ENCODE measurements at places on chromosomes 13 and 19.

DNA sequence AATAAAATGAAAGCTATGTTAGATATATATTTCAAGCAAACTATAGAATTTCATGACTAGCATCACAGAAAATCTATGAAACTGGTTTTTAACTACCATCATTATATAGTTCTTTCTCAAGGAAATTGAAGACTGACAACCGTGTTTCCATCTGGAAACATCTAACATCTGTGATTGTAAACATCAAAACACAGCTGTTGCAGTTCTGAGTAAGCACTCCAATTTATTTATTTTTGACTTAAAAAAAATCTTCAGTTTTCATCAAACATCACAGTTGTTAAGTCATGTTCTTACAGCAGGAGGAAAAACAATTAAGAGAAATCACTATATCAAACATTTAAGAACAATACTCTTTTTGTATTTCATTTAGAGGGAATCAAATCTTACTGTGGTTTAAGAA lies 1653.0 kb upstream of the MIR17HG start:
- no peak for DNase-seq

DNA sequence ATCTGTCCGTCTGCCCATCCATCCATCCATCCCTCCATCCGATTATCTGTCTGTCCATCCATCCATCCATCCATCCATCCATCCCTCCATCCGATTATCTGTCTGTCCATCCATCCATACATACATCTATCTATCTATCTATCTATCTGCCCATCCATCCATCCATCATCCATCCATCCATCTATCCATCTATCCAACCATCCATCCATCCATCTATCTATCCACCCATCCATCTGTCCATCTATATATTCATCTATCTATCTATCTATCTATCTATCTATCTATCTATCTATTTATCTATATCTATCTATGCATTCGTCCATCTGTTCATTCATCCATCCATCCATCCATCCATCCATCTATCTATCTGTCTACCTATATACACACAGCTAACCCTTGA lies 471.1 kb upstream of the ZNF507 start:
- DNase-seq, result no peak

DNA sequence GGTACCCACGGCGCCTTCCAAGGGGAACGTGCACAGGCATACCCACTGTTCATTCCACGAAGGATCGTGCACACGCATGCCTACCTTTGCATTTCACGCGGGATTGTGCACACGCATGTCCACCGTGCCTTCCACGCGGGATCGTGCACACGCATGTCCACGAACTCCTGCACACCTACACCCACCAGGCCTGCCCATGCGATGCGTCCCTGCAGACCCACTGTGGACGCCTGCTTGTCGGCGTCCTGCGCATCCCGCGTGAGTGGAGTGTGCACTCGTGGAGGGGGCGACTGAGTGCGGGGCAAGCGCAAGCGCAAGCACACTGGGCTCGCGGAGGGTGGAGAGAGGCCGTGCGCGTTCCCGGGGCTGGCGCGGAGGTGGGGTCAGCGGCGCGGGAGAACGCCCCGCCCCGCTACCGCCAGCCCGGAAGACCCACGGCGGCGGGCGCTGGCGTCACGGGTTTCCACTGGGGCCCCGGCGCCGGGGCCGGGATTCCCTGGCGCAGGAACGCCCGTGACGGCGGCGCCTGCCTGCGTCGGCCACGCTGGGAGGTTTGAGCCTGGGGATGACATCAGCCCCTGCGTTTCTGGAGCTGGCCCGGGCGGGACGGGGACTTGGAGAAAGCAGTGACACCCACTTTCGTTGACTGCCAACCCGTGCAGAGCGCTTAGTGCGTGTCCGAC lies 18.7 kb downstream of the GADD45B start:
- DNase-seq, result no peak

DNA sequence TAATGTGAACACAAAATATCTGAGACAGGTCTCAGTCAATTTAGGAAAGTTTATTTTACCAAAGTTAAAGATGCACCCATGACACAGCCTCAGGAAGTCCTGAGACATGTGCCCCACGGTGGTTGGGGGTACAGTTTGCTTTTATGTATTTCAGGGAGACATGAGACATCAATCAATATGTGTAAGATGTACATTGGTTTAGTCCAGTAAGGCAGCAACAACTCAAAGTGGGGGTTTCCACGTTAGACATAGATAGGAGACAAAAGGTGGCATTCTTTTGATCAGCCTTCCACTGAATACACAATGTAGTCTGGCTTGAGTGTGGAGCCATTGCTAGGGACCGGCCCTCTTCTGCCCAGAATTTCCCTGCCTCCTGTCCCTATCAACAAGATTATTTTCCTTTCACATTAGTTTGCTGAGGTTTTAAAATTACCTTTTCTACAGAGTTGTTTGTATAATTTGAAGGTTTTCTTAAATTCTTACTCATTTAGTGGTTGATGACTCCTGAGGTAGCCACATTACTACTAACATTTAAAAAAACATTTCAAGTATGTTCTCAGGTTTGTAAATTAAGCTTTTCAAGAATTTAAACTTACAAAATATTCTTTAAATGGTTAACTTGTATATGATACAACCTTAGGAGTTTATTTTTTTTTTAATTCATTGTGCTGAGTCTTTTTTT lies 33.2 kb downstream of the RNASEH2B start:
- DNase-seq, result no peak

DNA sequence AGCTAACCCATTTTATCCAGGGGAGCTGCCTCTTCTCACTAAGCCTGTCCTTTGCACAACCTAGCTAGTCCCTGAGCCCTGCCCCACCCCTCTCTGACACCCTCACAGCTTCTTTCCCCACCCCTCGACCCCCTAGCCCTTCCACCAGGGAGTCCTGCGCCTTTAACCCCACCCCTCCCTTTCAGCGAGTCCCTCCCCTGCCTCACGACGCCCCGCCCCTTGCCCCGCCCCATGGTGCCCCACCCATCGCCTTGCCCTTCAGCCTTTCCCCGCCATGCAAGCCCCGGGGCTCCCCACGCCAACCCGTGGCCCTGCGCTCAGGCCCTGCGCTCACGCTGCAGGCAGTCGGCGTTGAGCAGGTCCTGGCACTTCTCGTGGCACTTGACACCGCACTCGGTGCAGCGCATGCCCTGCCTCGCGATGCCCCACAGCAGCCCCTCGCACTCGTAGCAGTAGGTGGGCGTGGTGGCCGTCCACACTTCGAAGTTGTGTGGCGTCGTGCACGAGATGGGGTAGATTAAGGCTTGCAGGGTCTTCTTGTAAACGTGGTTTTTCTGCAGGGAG lies 40.0 kb downstream of the UNC13A start:
- no peak for DNase-seq

GRCh38 chr13:44307844-44308243 lies 65.8 kb upstream of the SERP2 start:
- peak; percentile 66 for DNase-seq

- DNase-seq, result no peak
These were observed 12.0 kb upstream of the CYP2A13 start for GRCh38 chr19:41076286-41076685.

DNA sequence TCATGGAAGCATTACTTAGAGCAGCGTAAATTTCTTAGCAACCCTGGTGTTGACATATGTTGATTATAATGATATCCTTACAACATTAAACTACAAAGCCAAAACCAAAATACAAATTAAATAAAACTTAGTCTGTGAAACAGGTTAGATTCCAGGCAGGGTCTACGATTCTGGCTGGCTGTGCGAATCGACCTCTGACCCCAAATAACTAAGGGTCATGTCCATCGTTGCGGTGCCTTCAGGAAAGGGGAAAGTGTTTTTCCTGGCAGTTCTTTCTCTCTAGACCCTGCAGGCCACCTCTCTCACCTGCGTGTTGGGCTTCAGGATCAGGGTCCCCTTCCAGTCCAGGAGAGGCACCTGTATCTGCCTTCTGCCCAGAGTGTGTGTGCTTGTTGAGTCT lies 66.2 kb downstream of the ATP11A start:
- no peak for DNase-seq

DNA sequence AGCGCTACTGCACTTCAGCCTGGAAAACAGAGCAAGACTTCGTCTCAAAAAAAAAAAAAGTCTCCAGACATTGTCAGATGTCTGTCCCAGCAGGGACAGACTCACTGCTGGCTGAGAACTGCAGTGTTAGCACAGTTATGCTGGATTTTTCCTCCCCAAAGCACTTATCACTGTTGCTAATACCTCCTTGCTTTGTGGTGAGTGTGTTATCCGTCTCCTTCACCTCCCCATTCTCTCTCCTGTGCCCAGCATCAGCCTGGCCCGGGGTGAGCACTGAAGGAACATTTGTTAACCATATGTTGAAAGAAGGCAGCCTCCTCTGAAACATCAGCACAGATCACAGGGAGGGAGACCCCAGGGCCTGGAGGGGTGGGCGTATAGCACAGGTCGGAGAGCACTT lies 11.3 kb downstream of the MYO9B start:
- no peak for DNase-seq

DNA sequence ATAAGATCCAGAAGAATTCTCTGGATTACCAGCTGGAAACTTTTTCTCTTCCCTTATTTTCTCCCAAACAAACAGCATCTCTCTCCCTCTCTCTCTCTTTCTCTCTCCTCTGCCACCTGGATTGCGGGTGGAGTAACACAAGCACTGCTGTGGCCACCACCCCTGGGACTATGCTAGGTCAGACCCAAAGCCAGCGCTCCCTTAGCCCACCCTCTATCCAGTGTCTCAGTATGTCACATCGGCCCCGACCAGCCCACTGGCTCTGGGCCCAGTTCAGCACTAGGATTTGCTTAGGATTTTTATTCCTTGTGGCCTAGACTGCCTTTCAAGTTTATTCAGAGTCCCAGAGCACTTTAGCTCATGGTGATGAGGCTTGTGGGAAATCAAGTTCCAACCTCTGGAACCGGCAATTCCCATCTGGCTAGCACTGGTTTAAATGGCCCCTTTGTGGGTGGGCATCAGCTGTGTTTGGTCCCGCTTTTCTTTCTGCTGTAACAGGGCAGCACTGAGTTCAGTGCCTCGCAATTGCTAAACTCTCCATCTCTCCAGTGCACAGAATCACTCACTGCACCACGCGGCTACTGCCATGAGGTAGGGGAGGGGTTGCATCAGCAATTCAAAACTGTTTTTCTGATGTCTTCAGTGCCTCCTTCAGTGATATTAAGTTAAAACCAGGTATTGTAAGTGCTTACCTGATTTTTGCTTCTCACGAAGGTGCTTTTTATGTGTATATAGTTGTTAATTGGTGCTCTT lies 1623.1 kb downstream of the SLITRK5 start:
- no peak for DNase-seq

DNA sequence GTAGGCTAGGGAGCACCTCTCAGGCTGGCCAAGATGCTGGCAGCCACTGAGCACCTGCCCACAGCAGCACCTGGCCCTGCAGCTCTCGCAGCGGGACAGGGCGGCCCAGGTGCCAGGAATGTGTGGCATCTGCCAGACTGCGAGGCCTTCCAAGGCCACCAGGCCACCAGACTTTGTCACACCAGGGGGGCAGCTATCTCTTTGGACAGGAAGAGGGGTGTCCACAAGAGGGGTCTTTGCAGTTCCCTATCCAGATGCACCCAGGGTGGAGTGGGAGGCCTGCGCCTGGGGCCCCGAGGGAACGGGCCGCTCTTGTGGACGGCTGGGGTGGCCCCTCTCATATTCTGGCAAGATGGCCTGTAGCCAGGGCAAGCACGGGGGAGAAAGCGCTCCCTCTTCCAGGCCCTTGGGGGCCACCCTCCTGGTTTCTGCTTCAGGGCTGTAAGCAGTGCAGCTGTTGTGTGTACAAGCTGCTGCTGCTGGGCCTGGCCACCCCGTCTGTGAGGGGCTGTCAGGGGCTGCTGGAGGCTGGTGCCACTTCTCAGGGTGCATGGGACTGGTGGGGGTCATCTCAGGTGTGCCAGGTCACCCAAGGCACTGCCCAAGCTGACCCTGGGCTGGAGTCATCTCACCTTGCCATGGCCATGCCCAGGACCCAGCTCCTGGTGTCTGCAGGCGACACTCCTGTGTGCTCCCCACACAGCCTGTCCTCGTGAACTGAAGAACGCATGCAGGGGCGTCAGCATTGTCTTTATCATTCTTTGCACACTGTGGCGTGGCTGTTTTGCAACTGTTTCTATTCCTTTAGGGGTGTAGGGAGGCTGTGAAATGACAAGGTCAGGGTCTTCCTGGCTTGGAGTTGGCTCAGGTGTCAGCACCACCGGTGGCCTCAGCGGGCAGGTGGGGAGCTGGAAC lies 1.8 kb downstream of the TEX29 start:
- DNase-seq, result no peak

- no peak for DNase-seq
These were observed 17.8 kb downstream of the HCN2 start for GRCh38 chr19:607301-608154.

DNA sequence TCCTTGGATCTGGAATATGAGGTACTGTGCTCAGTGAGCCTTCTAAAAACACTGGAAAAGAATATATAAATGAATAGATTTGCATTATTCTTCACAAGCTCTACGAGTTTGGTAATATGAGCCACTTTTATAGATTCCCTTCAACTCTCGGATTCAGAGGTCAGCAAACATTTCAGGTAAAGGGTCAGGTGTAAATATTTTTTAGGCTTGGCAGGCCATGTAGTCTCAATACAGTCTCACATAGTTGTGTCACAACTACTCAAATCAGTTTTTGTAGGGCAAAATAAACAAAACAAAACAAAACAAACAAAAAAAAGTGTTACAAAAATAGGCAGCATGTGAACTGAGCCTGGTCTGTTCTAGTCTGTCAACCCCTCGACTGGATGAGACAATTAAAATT lies 57.4 kb downstream of the PSPC1 start:
- DNase-seq, result no peak

- peak; percentile 79 for DNase-seq
These were observed 46.7 kb downstream of the ZNF846 start for GRCh38 chr19:9721861-9722260.

GRCh38 chr19:1773184-1773583 lies 19.9 kb downstream of the ONECUT3 start:
- peak; percentile 97 for DNase-seq

DNA sequence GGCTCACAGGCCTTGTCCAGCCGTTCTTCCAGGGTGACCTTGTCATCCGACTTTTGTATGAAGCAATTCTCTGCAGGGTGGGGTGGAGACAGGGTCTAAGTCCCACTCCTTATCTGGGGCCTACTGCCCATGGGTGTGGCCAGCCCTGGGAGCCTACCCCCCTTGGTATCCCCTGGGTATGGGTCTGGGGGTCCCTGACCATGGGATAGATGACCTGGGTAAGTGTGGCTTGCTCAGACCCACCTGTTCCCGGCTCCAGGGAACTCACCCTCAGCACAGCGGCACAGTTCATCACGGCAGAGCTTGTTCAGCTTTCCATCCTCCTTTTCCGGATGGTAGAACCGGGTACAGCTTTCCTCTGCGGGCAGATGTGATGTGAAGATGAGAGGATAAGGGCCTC lies 9.2 kb upstream of the TNFSF14 start:
- no peak for DNase-seq
